ENCODE measurements at places on chromosomes 2 and 18.

DNA sequence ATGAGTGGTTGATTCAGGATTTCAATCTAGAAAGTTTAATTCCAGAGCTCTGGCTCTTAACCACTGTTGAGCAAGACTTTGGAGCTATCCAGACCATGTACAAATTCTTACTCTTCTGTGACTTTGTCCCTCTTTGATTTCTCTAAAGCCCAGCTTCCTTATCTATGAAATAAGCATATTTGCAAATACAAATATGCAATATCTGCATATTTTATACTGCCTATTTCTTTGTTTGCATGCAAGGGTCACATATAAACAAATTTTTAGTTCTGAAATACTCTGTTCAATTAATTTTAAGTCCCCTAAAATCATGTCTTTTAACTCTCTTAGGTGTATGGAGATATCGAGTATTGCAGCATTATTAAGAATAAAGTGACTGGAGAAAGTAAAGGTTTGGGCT lies 5.5 kb downstream of the RBM45 start:
- no peak for DNase-seq

GRCh38 chr2:85678794-85679672 lies 11.0 kb upstream of the SFTPB start:
- peak; percentile 94 for DNase-seq

GRCh38 chr2:160268151-160268781 lies 68.2 kb upstream of the ITGB6 start:
- DNase-seq, result no peak

GRCh38 chr18:22856870-22857269 lies 76.3 kb upstream of the RBBP8 start:
- DNase-seq, result no peak

GRCh38 chr2:36459725-36460137 lies 104.2 kb downstream of the CRIM1 start:
- DNase-seq, result peak; percentile 48

DNA sequence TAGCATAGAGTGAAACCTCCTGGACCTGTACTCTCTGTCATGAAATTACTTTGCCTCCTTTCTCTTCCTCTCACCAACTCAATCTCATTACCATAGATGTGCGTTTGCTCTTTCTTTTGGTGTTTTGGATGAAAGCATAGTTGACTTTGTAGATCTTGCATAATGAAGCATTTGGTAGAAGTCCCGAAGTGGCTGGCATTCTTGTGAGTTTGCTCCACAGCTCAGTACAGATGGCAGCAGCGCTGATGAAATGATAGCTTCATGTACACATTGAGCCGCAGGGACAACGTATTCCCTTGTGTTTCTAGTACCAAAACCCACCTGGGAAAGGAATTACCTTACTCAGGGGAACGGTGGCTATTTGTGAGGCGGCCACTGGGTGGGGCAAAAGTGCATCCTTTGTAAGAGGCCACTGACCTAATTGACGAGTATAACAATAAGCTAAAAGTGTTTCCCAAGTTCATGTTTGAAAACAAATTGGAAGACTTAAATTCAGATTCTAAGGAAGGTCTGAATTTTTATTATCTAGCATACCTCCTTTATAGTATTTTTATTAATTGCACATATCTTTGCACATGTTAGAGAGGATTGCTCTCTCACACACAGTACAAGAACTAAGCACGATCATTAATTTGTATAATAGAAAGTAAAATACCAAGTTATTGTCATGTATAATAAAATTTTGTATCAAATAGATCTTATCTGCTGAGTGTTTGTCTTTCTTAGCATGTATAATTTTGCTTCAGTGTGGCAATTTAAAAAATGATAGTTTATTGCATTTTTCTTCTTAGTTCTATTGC lies 25.4 kb upstream of the CDH7 start:
- peak; percentile 64 for DNase-seq

- DNase-seq, result no peak
These were observed 39.3 kb downstream of the NAPG start for GRCh38 chr18:10564975-10565773.

DNA sequence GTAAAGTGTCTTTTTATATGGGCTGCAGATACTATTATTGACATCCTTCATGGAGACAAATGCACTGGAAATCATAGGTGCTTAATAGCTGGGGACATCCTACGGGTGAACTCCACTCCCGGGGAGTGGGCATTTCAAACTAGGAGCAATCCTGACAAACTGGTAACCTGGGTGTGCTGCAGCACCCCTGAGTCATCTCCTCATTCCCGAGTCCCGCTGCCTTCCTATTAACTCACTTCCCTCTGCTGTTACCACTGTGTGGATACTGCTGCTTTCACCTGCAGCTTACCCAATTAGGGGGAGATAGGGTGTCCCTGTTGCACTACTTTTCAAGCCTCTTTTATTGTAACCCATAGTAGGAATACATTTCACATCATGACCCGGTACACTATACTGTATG lies 134.2 kb downstream of the RAPGEF4 start:
- DNase-seq, result no peak

- DNase-seq, result no peak
These were observed 241.2 kb downstream of the TFCP2L1 start for GRCh38 chr2:121043827-121044222.

DNA sequence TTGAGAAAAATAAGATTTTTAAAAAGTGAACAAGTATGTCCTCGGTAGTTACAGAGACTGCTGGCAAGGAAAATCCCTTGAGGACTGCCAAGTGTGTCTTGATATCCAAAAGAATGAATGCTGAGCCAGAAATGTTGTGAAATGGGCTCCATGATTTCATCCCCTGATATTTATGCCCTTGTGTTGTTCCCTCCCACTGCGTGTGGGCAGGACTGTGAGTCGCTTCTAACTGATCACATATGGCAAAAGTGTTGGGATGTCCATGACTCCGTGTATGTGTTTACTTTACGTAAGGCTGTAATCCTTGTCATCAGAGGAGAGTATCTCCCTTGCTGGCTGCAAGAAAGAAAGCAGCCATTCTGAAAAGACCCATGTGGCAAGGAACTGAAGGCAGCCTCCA lies 285.1 kb downstream of the SS18 start:
- no peak for DNase-seq

DNA sequence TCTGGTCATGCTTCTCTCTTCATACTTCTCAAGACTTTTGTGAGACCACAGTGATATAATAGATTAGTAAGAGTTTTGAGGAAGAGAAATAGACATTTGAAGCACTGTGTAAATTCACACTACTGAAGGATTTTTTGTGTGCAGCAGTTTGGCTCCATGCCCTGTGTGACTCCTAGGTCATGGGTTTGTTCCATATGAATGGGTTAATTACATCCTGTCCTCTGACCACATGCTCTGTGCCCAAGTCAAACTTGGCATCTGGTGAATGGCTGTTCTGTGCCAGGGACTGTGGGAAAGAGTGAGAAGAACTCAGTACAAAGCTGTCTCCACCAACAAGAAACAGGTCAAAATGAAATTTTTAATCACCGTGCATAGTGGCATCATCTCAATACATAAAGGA lies 304.0 kb downstream of the LNPK start:
- DNase-seq, result no peak
